Globus pallidus (tissue), 1 donor: ENCODE measurements at places on chromosomes 13 and 19.

- DNase-seq, result no peak
These were observed 900 bp downstream of the PPP1R13L start for GRCh38 chr19:45403781-45404556.

- DNase-seq, result no peak
These were observed 38.5 kb upstream of the TFDP1 start for GRCh38 chr13:113545931-113546516.

DNA sequence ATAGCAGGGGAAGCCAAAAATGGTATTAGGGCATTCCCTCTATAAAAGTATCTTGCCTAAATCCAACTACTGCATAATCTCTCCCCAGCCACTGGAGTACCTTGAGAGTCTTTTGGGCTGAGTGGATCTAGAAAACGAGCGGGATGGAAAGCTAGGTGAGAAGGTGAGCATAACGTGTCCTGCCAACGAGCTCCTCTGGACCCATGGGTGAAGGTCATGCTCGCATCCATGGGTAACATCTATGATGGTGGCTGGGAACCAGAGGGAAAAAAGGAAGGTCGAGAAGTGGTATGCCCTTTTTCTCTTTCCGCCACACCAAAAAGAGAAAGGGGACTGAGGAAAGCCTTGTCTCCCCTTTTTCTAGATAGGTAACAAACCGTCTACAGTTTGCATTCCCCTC lies 63.0 kb downstream of the ZNF208 start:
- DNase-seq, result no peak

- DNase-seq, result no peak
These were observed 216.5 kb upstream of the SOX1 start for GRCh38 chr13:111850458-111850857.

DNA sequence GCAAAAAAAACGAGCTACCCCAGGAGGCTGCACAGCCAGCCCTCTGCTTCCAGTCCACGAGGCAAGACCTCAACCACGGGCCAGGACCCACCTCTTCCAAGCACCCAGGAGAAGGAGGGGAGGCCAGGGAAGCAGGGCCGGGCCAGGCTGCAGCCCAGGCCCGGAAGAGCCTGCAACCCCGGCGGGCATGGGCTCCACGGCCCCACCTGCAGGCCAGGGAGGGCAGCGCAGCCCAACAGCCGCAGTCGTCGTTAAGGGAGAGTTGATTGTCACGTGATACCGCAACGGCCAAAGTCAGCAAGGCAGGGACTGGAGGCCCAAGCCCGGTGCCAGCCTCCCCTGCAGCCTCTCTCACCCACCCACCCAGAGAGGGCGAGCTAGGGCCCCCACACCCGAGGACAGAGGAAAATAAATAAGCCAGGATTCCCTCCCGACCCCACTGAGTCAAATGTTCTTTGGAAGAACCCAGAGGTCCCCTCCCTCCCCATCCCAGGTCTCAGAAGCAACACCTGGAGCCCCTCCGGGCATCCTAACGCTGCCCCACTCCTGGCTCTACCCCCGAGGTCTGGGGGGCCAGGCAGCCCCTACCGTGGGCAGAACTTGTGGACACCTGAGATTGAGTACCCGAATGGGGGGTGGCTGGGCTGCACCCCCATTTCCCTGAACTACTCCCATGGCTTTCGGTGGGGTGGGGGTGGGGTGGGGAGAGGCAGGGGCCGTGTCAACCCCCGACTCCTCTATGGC lies 5.2 kb upstream of the REXO1 start:
- DNase-seq, result no peak

- DNase-seq, result no peak
These were observed 193.5 kb upstream of the NBEA start for GRCh38 chr13:34748596-34748995.

DNA sequence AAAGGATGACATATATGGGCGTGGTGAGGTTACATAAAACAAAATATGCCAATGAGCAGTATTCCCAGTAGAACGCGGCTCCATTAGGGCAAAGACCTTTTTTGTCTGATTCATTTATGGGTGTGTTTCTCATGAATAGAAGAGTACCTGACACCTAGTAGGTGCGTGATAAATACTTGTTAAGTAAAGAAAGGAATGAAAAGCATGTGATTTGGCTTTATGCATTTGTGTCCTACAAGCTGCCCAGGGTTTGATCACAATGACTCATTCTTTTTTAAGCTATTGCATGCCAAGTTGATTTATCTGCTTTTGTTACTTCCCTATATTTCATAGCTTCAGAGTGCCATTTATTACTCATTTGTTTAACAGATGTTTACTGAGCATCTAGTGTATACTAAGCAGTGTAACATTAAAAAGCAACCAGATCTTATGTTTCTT lies 19.1 kb upstream of the KCTD4 start:
- DNase-seq, result no peak

DNA sequence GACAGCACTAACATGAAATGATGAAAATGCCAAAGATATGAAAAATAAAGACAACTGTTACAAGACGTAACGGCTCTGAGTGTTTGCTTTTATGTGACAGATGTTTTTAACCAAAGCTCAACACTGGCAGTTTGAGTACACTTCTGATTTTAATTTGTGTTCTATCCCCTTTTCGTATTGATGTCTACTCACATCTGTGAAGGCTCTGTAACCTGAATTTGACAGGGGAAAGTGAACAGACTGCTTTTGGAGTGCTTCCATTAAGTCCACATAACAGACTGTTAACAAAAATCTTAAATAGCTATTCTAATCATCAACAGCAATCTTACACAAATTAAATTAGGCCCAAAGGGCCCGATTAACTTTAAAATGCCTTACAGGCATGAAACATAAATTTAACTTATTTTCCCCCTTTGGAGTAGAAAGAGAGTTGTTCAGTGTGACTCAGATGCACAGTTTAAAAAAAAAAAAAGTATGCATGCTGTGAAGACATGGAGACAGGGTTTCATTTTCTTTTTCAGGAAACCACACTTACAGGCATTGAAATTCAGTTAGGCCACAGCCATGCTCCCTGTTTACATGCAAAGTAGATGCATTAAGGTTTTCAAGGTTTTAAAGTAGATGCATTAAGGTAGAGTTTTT lies 16.3 kb upstream of the RNASEH2B start:
- DNase-seq, result no peak

GRCh38 chr19:28505134-28505533 lies 707.8 kb downstream of the UQCRFS1 start:
- DNase-seq, result no peak

- DNase-seq, result no peak
These were observed 2801.9 kb downstream of the PCDH9 start for GRCh38 chr13:64428196-64428595.

DNA sequence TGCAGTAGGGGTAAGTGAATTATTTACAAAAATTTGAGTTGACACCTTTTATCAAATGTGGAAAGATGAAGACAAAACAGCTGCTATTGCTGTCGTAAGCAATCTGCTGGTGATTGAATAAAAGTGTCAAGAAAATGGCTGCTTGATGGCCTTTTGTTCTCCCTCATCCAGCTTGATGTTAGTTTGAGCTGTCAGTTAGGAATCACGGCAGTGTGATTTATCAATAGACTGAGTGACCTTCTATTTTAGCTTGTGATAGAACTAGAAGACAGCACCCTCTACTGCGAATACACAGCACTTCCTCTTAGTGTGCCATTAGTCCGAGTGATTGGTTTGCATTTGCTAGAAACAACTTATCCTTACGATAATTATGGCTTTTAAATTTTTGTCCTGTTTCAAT lies 76.3 kb downstream of the MZT1 start:
- no peak for DNase-seq

DNA sequence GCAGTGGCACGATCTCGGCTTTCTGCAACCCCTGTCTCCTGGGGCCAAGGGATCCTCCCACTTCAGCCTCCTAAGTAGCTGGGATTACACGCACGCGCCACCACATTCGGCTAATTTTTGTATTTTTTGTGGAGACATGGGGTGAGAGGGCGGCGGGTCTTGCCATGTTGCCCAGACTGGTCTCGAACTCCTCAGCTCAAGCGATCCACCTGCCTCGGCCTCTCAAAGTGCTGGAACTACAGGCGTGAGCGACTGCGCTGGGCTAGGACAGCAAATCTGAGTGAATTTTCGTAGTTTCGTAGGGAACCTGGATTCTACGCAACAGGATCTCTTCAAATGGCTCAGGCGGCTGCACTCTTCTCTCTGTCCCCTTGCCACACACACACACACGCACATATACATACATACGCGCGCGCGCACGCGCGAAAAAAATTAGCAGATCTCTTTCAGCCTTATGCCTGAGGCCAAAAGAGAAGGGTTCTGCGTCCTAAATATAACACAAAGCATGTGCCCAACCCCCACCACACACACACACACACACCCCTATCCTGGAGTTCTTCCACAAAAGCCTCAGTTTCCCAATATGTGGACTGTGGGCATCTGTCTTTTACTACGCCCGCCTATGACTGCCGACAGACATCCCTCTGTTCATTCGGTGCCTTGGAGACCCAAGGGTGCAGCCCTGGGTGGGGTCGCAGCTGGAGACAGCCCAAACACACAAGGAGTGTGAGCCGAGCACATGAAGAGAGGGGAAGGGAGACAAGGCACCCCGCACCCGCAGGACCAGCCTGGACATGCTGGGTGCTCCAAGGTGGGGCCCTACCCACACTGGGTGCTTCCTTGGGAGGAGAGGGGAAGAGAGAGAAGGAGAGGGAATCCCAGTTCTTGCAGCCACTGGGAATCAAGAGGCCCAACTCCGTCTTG lies 616 bp downstream of the PINLYP start:
- no peak for DNase-seq

- no peak for DNase-seq
These were observed 26.3 kb downstream of the STARD13 start for GRCh38 chr13:33259296-33259695.

DNA sequence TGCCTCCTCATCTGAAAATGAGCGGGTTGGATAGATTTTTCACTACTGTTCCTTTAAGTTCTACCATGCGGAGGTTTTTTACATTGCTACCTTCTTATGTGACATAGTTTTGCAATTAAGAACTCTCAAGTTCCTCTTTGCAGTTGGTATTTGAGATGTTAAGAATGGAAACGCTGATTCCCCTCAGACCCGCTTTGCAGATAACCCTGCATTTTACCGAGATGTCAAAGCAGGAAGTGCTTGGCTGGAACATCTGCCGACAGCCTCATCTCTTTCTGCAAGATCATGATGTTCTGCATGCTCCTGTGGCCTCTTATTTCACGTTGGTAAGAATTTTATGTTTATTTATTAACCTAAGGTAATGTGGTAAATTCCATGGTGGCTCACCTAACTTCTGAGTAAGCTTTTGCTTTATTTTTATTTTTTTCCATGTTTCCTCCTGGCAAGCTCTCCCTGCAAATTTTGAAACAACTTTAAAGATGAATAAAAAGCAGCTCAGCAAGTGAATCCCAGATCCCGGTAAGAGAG lies 22.5 kb downstream of the PABPC3 start:
- no peak for DNase-seq

DNA sequence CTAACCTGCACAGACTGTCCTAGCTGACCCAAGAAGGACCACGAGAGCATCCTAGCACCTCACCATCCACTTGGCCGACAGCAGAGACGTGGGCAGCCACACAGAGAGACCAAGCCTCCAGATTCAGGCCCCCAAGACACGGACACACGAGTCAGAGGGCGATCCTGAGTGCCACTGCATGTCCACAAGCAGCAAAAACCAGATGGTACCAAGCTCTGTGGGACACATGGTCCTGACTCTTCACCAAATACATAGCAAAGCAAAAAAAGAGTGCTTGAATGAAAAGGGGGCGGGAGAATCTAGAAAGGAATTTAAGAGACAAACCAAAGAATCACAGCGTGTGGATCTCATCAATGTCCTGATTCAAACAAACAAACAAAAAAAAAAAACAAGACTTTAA lies 45.2 kb downstream of the MLLT1 start:
- DNase-seq, result no peak

DNA sequence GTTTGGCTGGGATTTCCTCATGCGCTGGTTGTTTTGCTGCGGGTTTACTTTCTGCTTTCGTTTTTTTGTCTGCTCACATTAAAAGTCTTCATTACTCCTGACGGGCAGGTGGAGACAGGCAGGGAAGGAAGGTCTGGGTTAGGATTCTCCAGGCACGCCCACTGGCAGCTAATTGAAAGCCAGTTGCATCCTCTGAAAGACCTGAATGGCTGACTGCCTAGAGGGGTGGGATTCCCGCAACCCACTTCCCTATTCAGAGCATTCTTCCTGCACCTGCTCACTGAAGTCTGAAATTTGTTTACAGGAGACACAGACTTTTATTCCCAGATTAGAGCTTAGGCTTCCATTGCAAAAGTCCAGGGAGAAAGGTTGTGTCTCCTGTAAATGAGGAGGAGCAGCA lies 172.0 kb downstream of the UQCRFS1 start:
- no peak for DNase-seq

GRCh38 chr13:36813225-36813624 lies 5.8 kb upstream of the RFXAP start:
- DNase-seq, result no peak

GRCh38 chr19:10138879-10139795 lies 19.4 kb upstream of the EIF3G start:
- DNase-seq, result no peak

DNA sequence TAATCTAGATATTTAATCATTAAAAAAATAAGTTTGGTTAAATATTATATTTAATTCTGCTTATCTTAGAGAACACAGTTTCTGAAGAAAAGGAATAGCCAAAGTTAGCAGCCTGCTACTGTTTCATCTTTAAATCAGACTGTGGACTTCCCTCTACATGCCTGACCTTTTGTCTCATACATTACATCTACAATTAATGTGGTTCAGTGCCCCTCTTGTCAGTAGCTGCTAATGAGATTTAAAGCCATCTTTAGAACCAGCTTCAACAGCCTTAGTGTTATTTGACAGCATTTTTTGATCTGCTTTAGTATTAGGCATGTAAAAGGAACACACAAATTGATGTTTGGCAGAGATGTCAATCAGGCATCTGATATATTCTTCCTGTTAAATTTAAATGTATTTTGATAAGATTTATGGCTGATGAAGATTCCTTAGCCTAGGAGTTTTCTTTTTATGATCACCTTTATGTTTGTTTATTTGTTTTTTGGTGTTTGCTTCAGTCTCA lies 1925.8 kb upstream of the PRR20A start:
- no peak for DNase-seq

GRCh38 chr13:23868521-23868920 lies 20.7 kb downstream of the MIPEP start:
- no peak for DNase-seq

- no peak for DNase-seq
These were observed 293.6 kb downstream of the TDRD3 start for GRCh38 chr13:60690604-60691003.
